ENCODE measurements at places on chromosomes 3 and 15. TPM values are rescaled to one million over a fixed set of nuclear protein-coding genes. Genes with fewer than 3 reads are reported as not detected.

GRCh38 chr3:184604615-184605290 is 43.2 kb downstream of the EPHB3 start:
- H3K27me3 ChIP-seq, result no peaks in the 10 kb centered on the region
- H3K4me1 ChIP-seq, result no peaks in the 10 kb centered on the region
- no peaks in the 10 kb centered on the region for H3K36me3 ChIP-seq
- peak; percentile 78 for DNase-seq

GRCh38 chr3:170806676-170807075 is 63.3 kb downstream of the RPL22L1 start:
- no peaks in the 10 kb centered on the region for H3K27me3 ChIP-seq
- H3K4me1 ChIP-seq, result peaks cover 7% of the 10 kb centered on the region
- H3K36me3 ChIP-seq, result no peaks in the 10 kb centered on the region
- no peak overlapping the region for H3K4me3 ChIP-seq

DNA sequence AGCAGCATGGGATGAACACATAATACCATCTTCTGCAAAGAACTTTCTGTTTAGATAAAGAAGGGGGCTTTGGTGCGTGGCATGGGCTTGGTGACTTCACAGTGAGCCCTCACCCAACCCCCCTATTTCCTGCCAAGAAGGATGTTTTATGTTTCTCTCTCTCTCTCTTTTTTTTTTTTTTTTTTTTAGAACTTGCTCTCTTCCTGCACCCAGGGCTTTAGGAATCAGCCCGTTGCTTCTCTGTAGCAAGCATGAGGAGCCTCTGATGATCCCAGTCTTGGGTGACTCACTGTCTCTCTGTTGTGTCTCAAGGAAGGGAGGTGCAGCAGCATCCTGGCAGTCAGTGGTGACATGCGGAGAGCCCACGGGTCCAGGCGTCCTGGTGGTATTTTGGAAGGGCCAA is 49.1 kb downstream of the CCK start:
- H3K27ac ChIP-seq, result no peak overlapping the region
- H3K4me3 ChIP-seq, result no peak overlapping the region
- peaks cover 20% of the 10 kb centered on the region for H3K36me3 ChIP-seq
- H3K27me3 ChIP-seq, result no peaks in the 10 kb centered on the region

DNA sequence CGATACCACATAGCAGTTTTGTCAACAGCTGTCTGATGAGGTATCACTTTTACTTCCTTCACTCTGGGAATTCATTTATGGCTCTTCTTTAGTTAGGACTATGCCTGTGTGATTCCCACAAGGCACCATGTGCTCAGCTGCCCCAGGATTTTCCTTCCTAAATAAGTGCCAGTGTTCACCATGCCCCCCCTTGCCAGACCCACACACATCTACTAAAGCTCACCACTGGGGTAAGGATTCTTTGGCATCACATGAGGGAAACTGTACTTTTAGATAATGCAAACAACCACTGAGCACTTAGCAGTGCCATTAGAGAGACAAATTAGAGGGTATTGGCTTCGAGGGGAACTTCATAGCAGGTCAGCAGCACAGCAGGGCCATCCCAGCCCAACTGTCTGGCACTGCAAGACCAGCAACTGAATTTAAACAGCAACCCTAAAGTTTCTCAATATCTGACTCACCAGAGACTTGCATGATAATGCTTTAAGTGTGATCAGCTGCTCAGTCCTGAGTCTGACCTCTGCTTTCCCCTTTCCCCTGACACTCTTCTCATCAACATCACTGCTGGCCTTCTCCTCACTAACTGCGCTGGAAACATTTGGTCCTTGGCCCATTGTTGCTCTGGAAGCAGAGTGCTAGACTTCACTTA is 114.3 kb downstream of the STAC start:
- no peaks in the 10 kb centered on the region for H3K36me3 ChIP-seq
- no peaks in the 10 kb centered on the region for H3K27me3 ChIP-seq
- DNase-seq, result no peak
- H3K27ac ChIP-seq, result no peak overlapping the region

DNA sequence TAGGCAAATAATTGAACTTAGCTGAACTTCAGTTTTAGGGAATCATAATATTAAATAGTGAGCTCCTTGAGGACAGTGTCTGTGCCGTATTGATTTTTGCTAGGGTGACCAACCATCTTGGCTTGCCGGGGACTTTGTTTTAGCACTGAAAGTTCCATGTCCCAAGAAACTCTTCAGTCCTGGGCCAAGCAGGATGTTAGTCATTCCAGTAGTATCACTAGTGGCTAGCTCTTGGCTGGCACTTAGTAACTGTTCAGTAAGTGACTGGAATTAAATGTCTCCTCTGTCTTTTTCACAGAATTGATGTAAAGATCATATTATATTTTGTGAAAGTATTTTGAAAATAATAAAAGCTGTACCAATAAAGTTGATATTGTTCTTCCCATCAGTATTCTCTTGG is 42.3 kb downstream of the RSRC1 start:
- no peaks in the 10 kb centered on the region for H3K4me1 ChIP-seq
- no peaks in the 10 kb centered on the region for H3K36me3 ChIP-seq
- H3K4me3 ChIP-seq, result no peak overlapping the region

The LAMB2 gene
- 444 TPM for total RNA-seq

DNA sequence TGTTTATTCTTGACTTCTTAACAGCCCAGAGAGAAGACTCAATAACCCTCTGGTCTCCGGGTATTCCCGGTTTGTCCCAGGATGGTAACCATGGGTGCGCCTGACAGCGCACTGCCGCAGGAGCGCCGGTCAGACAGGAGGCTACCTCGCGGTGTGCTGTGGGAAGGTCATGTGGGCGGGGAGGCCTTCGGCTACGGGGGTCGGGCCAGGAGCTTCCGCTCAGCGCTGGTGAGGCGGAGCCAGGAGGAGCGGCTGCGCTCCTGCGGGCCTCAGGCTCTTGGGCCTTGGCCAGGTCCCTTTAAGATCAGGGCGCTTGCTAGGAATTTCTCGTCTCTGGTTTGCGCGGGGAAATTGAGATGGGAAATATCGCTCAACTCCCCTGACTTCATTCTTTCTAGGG is 182.3 kb upstream of the NDN start:
- H3K4me1 ChIP-seq, result no peaks in the 10 kb centered on the region
- H3K27me3 ChIP-seq, result no peaks in the 10 kb centered on the region
- no peak overlapping the region for H3K4me3 ChIP-seq

- no peaks in the 10 kb centered on the region for H3K27me3 ChIP-seq
- DNase-seq, result no peak
- no peaks in the 10 kb centered on the region for H3K4me1 ChIP-seq
Observed at GRCh38 chr15:66089049-66089448, 164.5 kb downstream of the MEGF11 start.

DNA sequence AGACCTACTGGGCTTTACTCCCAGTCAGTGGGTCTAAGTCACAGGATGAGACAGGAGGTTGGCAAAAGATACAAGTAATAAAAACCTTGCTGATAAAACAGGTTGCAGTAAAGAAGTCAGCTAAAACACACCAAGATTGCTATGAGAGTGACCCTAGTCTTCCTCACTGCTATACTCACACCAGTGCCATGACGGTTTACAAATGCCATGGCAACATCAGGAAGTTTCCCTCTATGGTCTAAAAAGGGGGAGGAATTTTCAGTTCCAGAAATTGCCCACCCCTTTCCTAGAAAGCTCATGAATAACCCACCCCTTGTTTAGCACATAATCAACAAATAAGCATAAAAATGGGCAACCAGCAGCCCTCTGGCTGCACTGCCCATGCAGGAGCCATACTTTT is 966.7 kb upstream of the ROBO1 start:
- H3K4me1 ChIP-seq, result no peaks in the 10 kb centered on the region
- H3K27me3 ChIP-seq, result no peaks in the 10 kb centered on the region
- no peak overlapping the region for H3K4me3 ChIP-seq
- DNase-seq, result no peak
- no peaks in the 10 kb centered on the region for H3K36me3 ChIP-seq

- DNase-seq, result peak; percentile 82
- H3K27me3 ChIP-seq, result no peaks in the 10 kb centered on the region
- no peak overlapping the region for H3K27ac ChIP-seq
- no peaks in the 10 kb centered on the region for H3K36me3 ChIP-seq
Observed at GRCh38 chr15:100849021-100849854, 30.4 kb upstream of the ALDH1A3 start.

The DLL4 gene
- total RNA-seq, result 9.4 TPM

DNA sequence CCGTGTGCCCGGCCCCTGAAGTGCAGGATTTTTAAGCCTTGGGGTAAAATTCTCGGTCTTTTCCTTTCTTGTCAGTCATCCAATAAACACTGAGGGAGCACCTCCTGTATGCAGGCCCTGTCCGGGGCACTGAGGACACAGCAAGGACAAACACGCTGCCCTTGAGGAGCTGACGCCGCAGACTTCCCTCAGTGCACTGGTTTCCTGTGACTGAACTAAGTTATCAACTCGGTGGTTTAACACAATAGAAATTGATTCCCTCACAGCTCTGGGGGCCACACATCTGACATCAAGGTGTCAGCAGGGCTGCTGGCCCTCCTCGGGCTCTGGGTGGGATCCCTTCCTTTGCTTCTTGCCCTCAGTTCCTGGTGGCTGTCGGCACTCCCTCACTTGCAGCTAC is 65.1 kb downstream of the ZNF445 start:
- H3K27ac ChIP-seq, result no peak overlapping the region
- no peaks in the 10 kb centered on the region for H3K27me3 ChIP-seq
- no peak for DNase-seq
- no peaks in the 10 kb centered on the region for H3K4me1 ChIP-seq
- H3K4me3 ChIP-seq, result no peak overlapping the region
- H3K36me3 ChIP-seq, result peaks cover 5% of the 10 kb centered on the region

GRCh38 chr15:66764072-66764786 is 62.2 kb downstream of the SMAD6 start:
- H3K4me3 ChIP-seq, result no peak overlapping the region
- DNase-seq, result no peak
- H3K27ac ChIP-seq, result peak overlapping the region; percentile 85
- H3K36me3 ChIP-seq, result no peaks in the 10 kb centered on the region
- H3K4me1 ChIP-seq, result peaks cover 58% of the 10 kb centered on the region

The CADM2 gene
- 0.25 TPM for total RNA-seq

DNA sequence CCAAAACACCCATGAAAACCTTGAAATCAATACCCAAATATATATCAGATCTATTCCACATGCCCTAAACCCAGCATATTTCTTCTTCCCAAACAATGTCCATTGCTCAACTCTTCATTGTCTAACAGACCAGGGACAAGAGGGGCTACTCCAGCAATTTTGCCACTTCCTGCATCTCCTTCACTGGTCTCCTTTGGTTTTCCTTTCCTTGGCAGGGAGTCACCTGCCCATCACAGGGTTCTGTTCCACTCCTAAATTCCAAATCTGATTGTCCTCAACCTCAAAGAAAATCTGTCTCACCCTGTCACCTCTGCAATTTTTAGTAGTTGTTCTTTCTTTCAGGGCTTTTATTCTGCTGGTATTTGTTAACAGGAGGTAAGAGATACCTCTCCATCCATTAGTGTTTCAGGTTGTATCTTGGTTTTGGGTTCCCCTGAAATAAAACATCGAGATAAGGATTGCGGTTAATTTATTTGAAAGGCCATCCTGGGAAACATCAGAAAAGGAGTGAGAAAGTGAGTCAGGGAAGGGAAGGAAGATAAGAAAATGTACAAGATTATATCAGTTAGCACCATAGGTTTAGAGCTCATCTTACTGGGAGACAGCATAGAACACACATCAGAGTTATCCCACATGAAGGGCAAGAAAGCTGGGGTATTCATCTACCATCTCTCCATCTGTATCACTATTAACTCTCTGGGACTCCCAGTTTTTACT is 13.6 kb downstream of the ZBED2 start:
- H3K4me3 ChIP-seq, result no peak overlapping the region
- H3K4me1 ChIP-seq, result no peaks in the 10 kb centered on the region
- H3K27me3 ChIP-seq, result no peaks in the 10 kb centered on the region
- no peaks in the 10 kb centered on the region for H3K36me3 ChIP-seq
- no peak overlapping the region for H3K27ac ChIP-seq
- DNase-seq, result no peak

The GOLGA8H gene
- 0.88 TPM for total RNA-seq

GRCh38 chr3:5191555-5192304 is 4.2 kb downstream of the EDEM1 start:
- DNase-seq, result no peak
- no peaks in the 10 kb centered on the region for H3K36me3 ChIP-seq
- H3K27me3 ChIP-seq, result no peaks in the 10 kb centered on the region
- no peak overlapping the region for H3K27ac ChIP-seq

- H3K4me1 ChIP-seq, result no peaks in the 10 kb centered on the region
- no peak overlapping the region for H3K27ac ChIP-seq
- H3K36me3 ChIP-seq, result no peaks in the 10 kb centered on the region
Observed at GRCh38 chr15:51751697-51752683, 593 bp downstream of the TMOD2 start.

DNA sequence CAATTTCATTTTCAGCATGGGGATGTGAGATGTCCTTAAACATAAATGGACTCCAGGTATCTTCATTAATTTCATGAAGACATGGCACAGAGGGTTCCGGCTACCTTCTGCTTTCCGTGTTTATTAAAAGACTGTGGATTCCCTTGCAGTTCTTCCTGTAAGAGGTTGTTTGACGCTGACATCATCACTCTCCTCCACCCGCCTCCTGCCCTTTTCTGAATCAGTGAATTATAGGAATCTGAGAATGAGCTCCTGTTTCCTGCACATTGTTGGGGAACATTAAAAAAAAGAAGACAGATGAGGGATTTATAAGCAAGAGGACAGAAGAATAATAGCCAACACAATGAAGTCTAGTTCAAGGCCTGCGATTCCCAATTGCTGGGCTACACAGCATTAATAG is 191.3 kb downstream of the LPP start:
- no peaks in the 10 kb centered on the region for H3K27me3 ChIP-seq
- no peak overlapping the region for H3K4me3 ChIP-seq
- DNase-seq, result peak; percentile 54
- H3K4me1 ChIP-seq, result peaks cover 18% of the 10 kb centered on the region

The MST1R gene
- total RNA-seq, result 29.6 TPM

DNA sequence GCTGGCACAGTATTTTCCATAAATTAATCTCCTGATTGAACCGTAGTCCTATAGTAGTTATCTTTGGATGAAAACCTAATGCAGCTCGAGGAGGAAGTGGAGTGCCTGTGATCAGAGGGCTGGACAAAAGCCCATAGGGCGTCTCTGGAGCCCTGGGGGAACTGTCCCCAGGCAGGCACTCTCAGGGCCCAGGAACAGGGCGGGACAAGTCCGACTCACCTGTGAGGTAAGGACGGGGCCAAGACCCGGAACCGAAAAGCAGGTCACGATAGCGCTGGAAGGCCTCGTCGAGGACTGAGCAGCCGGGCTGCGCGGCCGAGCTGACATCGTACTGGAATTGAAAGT is 341 bp downstream of the HEXA start:
- peaks cover 4% of the 10 kb centered on the region for H3K4me1 ChIP-seq
- no peaks in the 10 kb centered on the region for H3K36me3 ChIP-seq
- H3K27ac ChIP-seq, result peak overlapping the region; percentile 94

DNA sequence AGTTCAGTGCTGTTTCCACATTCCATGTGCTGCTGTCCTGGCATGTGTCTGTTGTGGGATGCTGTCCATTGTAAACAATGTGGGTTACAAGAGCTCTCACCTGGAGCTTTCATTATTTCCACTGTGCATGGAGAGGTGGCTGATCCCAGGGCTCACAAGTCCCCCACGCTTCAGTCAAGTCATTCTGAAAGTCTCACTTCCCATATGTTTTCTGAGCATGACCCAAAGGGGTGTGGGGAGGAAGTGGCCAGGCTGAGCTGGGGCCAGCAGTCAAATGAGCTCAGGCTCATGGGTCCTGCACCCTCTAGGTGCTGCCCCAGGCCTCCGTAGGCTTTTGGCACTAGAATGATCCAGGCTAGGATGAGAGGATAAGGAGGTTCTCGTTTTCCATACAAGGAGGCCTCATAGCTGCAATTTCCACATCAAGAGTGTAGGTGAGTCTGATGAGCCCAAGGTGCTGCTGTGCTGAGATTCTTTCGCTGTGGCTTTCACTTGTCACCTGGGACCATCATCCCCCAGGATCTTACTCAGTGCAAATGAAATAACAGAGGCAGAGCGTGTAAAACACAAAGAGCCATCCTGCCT is 22.0 kb downstream of the STARD5 start:
- no peaks in the 10 kb centered on the region for H3K27me3 ChIP-seq
- no peak for DNase-seq
- peaks cover 4% of the 10 kb centered on the region for H3K4me1 ChIP-seq
- H3K4me3 ChIP-seq, result no peak overlapping the region
- H3K27ac ChIP-seq, result no peak overlapping the region
- no peaks in the 10 kb centered on the region for H3K36me3 ChIP-seq

The ICE2 gene
- 61.4 TPM for total RNA-seq

Data from kidney (tissue), 22 donors.